ENCODE measurements at places on chromosomes 7 and 10. TPM values are rescaled to one million over a fixed set of nuclear protein-coding genes. Genes with fewer than 3 reads are reported as not detected.

Gene ARMH3
- 50.4 TPM for total RNA-seq

GRCh38 chr10:126872768-126873167 lies 32.5 kb upstream of the DOCK1 start:
- DNase-seq, result no peak

- peak; percentile 26 for DNase-seq
Observed at GRCh38 chr7:3011211-3011852, 32.3 kb downstream of the CARD11 start.

Gene MRPL32
- total RNA-seq, result 51.3 TPM

DNA sequence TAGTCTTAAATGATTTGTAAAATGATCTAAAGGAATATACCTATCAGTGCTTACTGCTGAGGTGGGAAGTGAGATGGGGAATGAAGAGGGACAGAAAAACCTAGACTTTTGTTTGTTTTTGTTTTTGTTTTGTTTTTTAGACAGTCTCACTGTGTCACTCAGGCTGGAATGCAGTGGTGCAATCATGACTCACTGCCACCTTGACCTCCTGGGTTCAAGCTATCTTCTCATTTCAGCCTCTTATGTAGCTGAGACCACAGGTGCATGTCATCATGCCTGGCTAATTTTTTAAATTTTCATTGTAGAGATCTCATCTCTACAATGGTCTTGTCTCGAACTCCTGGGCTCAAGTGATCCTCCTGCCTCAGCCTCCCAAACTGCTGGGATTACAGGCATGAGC lies 116.4 kb upstream of the SEM1 start:
- DNase-seq, result no peak

DNA sequence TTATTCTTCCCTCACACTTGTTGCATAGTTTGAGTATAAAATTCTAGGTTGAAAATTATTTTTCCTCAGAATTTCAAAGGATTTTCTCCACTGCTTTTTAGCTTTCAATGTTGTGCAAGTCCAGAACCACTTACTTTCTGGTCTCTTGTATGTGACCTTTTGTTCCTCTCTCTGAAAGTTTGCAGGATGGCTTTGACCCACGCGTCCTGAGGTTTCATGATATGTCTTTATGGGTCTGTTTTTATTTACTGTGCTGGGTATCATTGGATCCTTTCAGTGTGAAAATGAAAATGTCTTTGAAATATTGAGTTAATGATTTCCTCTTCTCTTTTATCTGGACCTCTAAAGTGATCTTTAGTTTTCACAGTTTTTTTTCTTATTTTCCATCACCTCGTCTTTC lies 38.5 kb downstream of the C1GALT1 start:
- no peak for DNase-seq

Gene ZNF438
- 12.5 TPM for total RNA-seq

GRCh38 chr10:48215486-48216203 lies 58.9 kb downstream of the FRMPD2 start:
- DNase-seq, result no peak

Gene DEPP1
- total RNA-seq, result 45.5 TPM

Gene BCAP29
- 109 TPM for total RNA-seq

- no peak for DNase-seq
Observed at GRCh38 chr10:130065251-130065650, 45.4 kb downstream of the C10orf143 start.

DNA sequence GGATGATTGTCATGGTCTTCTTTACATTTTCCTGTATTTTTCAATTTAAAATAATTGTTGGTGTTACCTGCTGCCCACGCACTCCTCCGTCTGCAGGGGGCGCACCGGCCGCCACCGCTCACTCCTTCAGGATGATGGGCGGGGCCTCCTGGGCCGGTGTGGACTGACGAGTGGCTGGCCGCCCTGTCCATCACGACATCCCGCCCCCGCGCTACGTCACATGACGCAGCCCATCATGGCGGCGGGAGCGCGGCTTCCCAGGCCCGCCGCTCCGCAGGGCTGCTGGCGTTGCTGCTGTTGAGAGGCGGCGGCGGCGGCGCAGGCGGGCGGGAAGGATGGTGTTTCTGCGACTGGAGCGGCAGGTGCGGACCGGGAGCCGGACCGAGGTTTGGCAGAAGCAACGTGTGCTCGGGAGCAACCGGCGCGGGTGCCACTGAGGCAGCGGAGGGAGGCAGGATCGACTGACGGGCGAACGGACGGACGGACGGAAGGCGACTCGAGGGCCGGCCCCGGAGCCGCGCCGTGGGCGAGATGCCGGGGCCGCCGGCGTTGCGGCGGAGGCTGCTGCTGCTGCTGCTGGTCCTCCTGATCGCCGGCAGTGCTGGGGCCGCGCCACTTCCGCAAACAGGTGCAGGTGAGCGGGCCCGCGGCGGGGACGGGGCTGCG lies at the start of gene LMTK2:
Gene LMTK2 (plus strand): TSS at position 216 of the 666 bp plus-strand sequence. CDS start 316 bp downstream, at position 532.
- peak; percentile 97 for DNase-seq

Gene ABCF2
- 28.8 TPM for total RNA-seq

- no peak for DNase-seq
Observed at GRCh38 chr7:25770235-25770634, 381.8 kb upstream of the NFE2L3 start.

DNA sequence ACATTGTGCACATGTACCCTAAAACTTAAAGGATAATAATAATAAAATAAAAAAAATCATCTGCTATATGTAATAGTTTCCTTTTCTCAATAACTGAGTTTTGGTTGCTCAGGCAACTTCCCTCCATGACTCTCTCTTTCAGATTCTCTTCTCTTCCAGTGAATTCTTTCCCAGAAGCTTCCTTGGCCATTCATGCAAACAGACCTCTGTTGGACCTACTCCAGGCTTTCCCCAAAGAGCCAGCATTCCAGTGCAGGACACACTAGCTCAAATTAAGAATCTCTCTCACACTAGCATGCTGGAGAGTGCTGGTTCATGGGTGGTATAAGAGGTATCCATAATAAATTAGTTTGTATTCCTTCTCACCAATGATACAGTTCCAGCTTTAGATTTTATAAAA lies 31.0 kb upstream of the ZEB1 start:
- DNase-seq, result no peak

- DNase-seq, result no peak
Observed at GRCh38 chr10:124344931-124345330, 73.8 kb downstream of the OAT start.

Gene AGR3
- total RNA-seq, result not detected

DNA sequence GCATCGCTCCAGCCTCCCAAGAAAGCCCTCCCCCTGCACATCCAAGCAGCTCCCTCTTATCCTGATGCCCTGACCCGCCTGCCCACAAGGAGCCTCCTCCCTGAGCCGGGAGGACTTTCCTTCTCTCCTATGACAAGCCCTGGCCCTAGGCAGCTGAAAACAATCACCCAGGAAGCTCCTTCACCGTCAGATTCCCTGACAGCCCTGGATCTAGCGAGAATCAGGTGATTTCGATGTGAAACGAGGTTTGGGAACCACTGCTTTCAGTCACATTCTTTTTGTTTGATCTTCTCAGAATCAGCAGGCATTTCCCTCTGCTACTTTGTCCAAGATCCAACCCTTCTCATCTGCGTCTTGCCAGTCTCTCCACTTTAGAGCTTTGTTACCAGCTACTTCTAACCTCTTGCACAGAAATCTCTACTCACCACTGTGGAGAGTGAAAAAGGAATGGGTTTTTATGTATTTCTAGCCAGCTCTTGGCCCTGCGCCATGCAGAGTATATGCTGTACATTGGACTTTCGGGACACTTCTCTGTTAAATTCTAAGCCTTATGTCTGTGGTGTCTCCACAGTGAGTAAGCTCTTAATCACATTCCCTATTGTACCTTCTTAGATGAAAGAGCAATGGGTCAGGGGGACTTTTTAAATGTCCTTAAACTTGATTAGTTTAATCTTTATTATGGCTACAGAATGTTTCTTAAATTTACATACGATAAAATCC lies 253.2 kb upstream of the C7orf33 start:
- DNase-seq, result no peak

DNA sequence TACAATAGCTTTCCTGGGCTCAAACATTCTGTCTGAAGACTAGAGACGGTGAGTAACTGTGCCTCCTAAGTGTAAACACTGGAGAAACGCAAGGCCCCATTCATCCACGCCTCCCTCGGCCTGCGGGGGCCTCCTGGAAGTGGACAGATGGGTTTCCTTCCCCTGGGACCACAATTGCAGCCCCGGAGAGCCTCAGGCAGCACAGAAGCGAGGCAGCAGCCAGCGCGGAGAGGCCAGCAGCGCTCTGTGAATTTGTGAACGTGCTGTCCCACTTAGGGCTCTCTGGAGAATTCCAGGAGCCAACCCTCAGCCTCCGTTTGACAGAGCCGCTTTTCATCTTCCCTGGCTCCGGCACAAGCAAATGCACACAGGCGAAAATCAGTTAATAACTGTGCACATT lies 23.2 kb upstream of the CALN1 start:
- DNase-seq, result no peak

Gene LRRN3
- 0.40 TPM for total RNA-seq

Gene KLLN
- total RNA-seq, result 0.24 TPM

- no peak for DNase-seq
Observed at GRCh38 chr7:138543739-138544138, 83.7 kb downstream of the TRIM24 start.

Gene CYP3A4
- not detected for total RNA-seq

Gene SPDYE16
- total RNA-seq, result not detected

GRCh38 chr10:77111611-77112550 lies 525.7 kb downstream of the KCNMA1 start:
- DNase-seq, result no peak

- DNase-seq, result no peak
Observed at GRCh38 chr7:44262031-44262430, 61.3 kb downstream of the YKT6 start.

- DNase-seq, result no peak
Observed at GRCh38 chr10:128568041-128568440, 441.8 kb upstream of the MKI67 start.

- DNase-seq, result no peak
Observed at GRCh38 chr7:53094827-53095226, 59.4 kb downstream of the POM121L12 start.

Measured in cardiac septum (tissue), 1 donor.